ENCODE measurements at places on chromosomes 5 and 9.

- no peak for DNase-seq
Measured at GRCh38 chr5:145887976-145888574, 15.3 kb upstream of the GRXCR2 start.

- DNase-seq = peak; percentile 56
Measured at GRCh38 chr5:15105799-15106393, 234.3 kb upstream of the ANKH start.

GRCh38 chr5:171162596-171162995, 146.5 kb upstream of the TLX3 start:
- DNase-seq = peak; percentile 3

GRCh38 chr5:82562696-82563240, 284.6 kb upstream of the RPS23 start:
- no peak for DNase-seq

- DNase-seq = no peak
Measured at GRCh38 chr9:133467101-133467500, 7.3 kb downstream of the CACFD1 start.

- no peak for DNase-seq
Measured at GRCh38 chr5:31769530-31769929, 130.6 kb downstream of the PDZD2 start.

DNA sequence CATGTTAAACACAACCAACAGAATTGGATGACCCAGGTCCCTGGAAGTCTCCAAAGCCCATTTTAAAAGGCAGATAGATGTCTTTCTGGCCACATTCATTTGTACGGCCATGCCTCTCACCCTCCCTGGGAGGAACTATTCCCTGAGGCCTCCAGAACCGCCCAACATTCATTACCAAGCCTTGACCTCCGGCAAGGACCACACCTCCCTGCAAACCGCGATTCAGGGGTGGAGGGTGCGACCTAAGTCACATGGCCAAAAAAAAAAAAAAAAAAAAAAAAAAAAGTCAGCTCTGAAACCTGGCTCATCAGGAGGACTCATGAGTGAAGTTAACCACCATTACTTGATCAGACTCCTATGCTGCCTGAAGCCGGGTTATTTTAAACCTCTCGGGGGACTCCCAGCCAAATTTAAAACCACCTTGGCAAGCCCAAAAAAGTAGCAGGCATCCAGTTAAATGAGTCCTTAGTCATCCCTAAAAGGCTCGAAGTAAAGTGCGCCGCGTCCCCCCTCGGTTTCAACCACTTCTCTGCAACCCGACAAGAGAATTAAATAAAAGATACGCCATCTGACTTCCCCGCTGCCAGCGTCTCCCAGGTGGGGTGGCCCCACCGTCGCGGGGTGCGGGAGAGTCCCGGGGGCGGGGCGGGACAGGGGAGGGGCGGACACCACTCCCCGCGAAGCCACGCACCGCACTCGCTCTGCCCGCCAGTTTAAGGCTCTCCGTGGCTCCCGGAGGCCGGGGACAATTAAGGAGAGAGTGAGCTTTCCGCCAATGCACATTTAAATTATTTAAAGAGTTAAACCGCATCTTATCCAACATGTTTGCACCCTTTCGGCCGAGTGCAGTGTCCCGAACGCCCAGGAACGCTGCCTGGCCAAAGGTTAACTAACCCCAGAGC, 2.3 kb downstream of the KLF9 start:
- no peak for DNase-seq

- peak; percentile 34 for DNase-seq
Measured at GRCh38 chr5:958701-959571, 49.7 kb upstream of the NKD2 start.

DNA sequence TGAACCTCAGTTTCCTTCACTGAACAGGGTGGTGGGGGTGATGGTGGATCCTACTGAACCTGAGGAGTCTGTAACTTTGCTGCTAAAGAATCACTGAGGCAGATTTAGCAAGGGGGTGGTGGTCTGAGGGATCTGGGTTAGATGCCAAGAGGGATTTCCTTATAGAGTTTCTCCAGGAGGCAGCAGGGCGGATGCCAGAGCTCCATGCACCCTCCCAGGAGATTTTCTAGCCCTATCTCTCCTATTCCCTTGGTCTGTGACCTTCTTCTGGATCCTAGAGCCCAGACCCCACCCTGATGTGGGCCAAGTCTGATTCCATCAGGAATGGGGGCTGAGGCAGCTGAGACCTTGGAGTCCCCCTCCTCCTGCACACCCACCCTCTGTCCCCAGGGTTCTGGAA, 6.0 kb downstream of the PTGS1 start:
- DNase-seq = no peak

DNA sequence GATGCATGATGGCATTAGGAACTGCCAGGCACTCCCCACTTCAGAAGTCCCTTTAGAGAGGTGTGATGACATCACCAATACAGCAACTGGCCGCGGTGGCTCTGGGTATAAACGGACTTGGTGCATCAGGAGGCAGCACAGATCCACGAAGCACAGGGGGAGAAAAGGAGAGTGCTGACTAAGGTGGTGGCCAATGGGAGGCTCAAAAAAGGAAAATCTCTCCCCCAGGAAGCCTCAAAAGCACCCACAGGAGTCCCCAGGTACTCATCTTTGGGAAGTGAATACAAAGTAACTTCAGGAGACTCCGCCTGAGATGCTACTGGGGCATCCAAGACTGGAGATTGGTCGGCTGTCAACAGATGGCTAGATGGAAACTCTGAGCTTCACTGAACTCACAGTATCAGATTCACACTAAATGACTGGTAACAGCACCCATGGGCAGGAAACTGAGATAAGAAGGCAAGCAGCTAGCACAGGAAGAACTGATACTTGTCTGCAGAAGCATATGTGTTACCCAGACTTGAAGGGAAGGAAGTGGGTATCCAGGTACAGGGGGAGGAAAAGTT, 7.6 kb downstream of the TTC39B start:
- DNase-seq = no peak

DNA sequence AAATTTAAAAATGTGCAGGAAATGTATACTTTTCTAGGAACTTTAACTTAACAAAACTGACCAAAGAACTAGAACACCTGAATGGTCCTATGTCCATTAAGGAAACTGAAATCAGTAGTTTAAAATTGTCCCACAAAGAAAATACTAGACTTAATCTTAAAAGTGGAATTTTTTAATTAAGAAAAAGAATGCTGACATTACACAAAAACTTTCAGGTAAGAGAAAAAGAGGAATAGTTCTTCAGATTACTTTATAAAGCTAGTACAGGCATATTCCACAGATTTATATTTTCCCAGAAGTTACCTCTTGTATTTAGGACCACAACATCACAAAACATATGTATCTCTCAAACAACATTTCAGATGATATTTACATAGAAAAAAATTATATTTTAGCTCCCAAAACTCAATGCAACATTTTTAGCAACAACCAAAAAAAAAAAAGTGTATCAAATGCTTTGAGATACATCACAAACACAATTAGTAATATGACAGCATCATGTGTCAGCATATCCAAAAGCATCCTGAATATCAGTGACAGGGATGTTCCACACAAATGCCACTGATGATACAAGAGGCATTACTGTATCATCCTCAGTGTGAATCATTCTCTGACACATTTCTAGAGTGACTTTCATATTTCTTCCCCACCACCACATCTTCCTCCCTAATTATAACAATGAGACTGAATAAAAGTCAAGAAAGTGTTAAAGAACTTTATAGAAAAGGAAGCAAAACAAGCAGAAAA, 264.0 kb downstream of the EPB41L4A start:
- no peak for DNase-seq

DNA sequence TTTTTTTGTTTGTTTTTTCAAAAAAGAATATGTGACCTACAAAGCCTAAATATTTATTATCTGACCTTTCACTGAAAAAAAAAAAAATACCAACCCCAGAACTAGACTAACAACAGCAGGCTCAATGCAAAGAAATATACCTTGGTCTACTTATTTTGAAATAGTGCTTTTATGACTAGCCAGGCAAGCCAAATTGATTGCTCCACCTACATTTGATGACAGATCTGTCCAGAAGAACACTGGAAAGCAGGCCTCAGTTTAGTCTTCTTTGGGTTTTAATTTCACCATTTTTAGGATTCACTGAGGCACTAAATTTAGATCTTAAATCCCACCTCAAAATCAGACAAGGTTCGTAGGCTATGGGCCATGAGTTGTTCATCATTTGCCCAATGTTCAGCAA, 97.3 kb downstream of the PLPP1 start:
- no peak for DNase-seq

- DNase-seq = no peak
Measured at GRCh38 chr5:55073211-55073610, 29.2 kb upstream of the GZMA start.

GRCh38 chr9:16207161-16207560, 654.3 kb downstream of the CCDC171 start:
- no peak for DNase-seq

- peak; percentile 81 for DNase-seq
Measured at GRCh38 chr9:72365525-72366256, 683 bp upstream of the ZFAND5 start.

DNA sequence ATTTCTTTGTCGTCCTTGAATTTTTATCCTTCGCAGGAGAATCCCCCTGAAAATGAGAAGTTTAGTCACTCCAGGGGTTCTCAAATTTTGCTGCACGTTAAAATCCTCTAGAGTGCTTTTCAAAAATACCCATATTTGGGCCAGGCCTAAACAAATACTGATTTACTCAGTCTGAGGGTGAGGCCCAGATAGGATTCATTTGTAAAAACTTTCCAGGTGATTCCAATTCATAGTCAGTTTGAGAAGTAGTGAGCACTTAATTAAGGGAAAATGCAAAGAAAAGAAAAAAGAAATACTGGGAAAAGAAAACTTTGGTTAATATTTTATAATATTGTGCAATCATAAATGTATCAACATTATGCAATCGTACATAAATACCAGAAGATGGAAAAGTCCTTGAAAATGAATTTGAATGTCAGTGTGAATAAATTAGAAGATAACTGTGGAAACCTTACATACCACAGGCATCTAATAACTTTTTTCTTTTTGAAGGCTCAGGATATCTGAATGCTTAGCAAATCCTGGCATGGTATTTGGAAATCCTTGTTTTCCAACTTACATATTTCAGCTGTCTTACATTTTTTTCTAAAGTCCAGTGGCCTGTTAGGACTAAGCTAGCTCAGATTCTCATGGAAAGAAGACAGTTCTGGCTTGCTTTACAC, 116.5 kb upstream of the DAPK1 start:
- no peak for DNase-seq

All from NCI-H1105 treated with DMSO at 0.1 percent for 48 hours (cell line).